A673 (cell line): ENCODE measurements at places on chromosomes 6 and 20. TPM values are rescaled to one million over a fixed set of nuclear protein-coding genes. Genes with fewer than 3 reads are reported as not detected.

GRCh38 chr6:2086326-2086965 is 159.0 kb downstream of the GMDS start:
- no peaks in the 10 kb centered on the region for H3K4me1 ChIP-seq
- H3K36me3 ChIP-seq, result no peaks in the 10 kb centered on the region
- no peaks in the 10 kb centered on the region for H3K27me3 ChIP-seq
- no peak overlapping the region for H3K27ac ChIP-seq
- no peak for DNase-seq
- no peak overlapping the region for H3K4me3 ChIP-seq

The KHDC1L gene
- total RNA-seq, result not detected in 2 replicates

- no peak for DNase-seq
- peaks cover 10% of the 10 kb centered on the region for H3K4me1 ChIP-seq
- no peaks in the 10 kb centered on the region for H3K27me3 ChIP-seq
- no peak overlapping the region for H3K27ac ChIP-seq
Measured at GRCh38 chr6:49001856-49002541, 461.1 kb downstream of the MMUT start.

The COL20A1 gene
- not detected in 2 replicates for total RNA-seq

The ZNF318 gene
- total RNA-seq, result 22.6 and 23.8 TPM in 2 replicates

The THEMIS gene
- not detected in 2 replicates for total RNA-seq

DNA sequence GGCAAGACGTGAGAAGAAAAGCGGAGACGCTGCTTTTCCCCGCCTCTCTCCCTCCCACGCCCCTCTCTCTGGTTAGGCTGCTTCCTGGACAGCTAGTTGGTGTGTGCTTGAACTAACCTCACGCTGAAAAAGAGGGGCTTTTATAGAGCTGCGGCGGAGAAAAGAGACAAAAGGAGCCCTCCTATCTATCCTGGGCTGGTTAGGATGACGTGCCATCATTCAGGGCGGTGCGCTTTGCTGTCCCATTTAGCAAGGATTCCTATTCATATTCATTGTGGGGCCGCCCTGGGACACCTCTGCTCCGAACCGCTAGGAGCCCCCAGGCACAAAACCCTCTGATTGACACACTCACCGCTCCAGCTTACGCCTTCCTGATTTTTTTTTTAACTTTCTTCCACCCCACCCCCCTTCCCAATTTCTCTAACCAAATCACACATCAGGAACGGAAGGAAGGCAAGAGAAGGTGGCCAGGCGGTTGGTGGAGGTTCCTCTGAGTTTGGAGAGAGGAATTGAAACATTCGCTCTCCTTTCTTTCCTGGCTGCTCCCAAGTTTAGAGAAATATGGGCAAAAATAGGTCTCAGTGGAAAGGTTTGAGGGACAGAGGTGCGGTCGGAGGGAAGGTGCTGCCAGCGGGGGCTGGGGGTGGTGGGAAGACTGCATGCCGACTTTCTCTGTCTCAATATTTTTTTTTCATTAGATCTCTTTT is at the start of gene OLIG3:
Gene OLIG3 (minus strand): TSS at position 114 of the 707 bp plus-strand sequence. CDS start 224 bp downstream, outside the sequence.
- H3K4me1 ChIP-seq, result no peaks in the 10 kb centered on the region
- H3K4me3 ChIP-seq, result no peak within 1 kb of the TSS
- H3K27ac ChIP-seq, result no peak within 1 kb of the TSS
- DNase-seq, result no peak

DNA sequence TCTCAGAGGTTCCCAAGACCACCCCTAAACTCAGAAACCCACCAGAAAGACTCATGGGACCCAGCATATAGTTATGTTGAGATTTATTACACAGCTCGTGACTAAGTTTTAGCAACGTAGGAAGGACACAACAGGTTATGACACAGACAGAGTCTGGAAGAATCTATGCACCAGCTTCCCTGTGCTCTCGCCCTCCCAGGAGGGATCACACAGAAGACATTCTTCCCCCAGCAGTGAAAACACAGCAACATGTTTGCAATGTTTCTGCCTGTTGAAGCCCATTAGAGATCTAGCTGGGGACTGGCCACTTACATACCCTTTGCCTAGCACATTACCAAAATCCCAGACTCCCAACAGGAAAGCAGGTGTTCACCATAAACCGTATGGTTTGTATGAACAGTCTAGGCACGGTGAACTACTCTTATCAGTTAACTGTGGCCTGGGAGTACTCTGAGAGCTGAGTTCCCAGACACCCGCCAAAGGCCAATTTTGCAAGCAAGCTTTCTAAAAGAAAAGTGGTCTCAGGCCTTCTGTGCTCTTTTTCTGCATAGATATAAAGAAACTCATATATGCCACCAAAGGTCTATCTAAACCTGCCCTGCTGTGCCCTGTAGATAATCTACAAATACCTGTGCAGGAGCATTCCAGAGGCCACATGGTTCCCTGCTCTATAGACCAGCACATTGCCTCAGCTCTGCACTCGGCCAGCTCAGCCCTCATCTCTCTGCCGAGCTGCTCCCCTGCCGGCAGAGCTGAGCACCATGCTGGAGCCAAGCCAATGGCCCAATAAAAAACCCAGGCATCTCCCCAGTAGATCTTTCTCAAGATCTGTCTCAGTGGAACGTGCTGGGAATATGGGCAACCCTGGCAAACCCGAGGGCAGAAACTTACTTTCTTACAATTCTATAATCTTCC is 69.6 kb upstream of the SMIM28 start:
- H3K36me3 ChIP-seq, result no peaks in the 10 kb centered on the region
- H3K27me3 ChIP-seq, result no peaks in the 10 kb centered on the region
- H3K27ac ChIP-seq, result no peak overlapping the region
- DNase-seq, result peak; percentile 71
- H3K4me3 ChIP-seq, result no peak overlapping the region

DNA sequence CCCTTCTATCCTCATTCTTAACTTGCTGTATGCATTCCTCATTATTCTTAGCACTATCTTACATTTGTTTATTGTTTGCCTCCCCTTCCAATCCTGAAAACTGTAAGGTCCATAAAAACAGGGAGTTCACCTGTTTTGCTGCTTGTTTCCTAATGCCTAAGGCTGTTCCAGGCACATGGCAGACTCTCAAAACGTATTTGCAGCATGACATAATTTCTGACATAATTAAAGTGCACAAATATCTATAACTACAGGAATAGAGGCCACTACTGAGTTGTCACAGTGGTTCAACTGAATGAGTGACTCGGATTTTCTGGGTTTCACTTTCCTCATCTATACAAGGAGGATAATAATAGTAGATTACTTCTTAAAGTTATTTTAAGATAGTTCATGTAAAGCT is 83.0 kb downstream of the HFE start:
- no peaks in the 10 kb centered on the region for H3K36me3 ChIP-seq
- H3K27ac ChIP-seq, result peak overlapping the region; percentile 93
- DNase-seq, result peak; percentile 27
- peak overlapping the region; percentile 56 for H3K4me3 ChIP-seq

DNA sequence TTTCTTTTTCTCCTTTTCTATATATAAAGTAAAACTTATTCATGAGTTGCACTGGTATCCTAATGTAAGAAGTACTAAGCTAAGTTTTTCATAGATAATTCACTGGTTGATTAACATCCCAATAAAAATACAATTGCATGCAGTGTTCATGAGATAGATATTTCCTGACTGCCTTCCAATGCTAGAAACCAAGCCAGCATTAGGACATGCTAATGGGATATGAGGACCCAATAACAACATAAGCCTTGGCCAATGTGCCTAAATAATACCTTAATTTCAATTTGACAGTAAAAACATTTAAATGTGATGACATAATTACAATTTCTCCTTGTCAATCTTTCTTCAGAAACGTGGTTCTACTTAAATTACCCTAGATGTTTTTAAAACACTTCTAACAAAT is 152.7 kb downstream of the RNGTT start:
- no peaks in the 10 kb centered on the region for H3K36me3 ChIP-seq
- no peaks in the 10 kb centered on the region for H3K4me1 ChIP-seq
- no peak for DNase-seq

DNA sequence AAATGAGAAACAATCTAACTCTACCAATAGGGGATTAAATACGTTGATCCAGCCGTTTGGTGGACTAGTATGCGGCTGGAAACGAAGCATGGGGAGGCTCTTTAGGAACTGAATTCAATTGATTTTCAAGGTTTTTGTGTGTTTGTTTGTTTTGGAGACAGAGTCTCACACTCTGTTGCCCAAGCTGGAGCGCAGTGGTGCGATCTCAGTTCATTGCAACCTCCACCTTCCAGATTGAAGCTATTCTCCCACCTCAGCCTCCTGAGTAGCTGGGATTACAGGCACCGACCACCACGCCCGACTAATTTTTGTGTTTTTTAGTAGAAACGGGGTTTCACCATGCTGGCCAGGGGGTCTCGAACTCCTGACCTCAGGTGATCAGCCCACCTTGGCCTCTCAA is 7.1 kb downstream of the CNPY3 start:
- H3K36me3 ChIP-seq, result peaks cover 35% of the 10 kb centered on the region
- no peak overlapping the region for H3K27ac ChIP-seq
- peaks cover 16% of the 10 kb centered on the region for H3K4me1 ChIP-seq
- H3K4me3 ChIP-seq, result no peak overlapping the region
- H3K27me3 ChIP-seq, result no peaks in the 10 kb centered on the region
- DNase-seq, result no peak

DNA sequence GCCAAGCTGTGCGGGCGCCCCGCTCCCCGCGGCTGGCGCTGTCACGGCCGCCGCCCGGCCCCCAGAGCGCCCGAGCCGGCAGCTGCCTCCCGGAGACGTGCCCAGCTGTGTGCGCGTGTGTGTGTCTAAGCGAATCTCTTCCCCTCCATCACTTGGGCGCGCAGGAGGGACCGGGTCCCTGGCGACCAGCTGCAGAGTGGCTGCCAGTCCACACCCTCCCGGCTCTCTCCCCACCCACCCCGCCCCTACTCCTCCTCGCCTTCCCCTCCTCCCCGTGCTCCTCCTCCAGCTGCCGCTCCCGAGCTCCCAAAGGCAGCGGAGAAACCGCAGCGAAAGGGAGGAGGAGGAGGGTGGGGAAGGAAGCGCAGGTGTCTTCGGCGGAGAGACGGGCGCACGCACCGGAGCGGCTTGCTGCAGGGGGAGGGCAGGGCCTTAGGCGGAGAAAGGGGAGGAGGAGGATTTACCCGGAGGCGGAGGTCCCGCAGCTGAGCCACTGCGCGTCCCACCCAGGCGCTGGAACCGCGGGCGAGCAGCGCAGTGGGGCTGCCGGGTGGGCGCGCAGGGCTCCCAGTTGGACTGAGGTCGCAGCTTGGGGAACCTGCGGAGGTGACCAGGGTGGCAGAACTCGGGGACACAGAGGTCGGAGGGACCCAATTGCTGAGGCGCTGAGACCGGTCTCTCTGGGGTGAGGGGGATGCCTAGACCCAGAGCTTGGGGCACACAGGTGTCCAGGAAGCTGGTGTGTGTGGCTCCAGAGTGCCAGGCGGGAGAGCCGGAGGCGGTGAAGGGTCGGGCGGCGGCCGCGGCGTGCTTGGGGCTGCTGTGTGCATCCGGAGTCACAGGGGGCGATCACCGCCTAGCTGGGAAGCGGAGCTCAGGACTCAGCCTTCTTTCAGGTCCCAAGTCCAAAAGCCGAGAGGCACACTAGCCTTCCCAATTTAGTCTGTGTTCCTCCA is at the start of gene HS3ST5:
Gene HS3ST5 (minus strand): TSS at position 198 of the 956 bp plus-strand sequence. CDS start 280,178 bp downstream, outside the sequence.
- no peaks in the 10 kb centered on the region for H3K36me3 ChIP-seq
- H3K27ac ChIP-seq, result no peak within 1 kb of the TSS
- H3K4me1 ChIP-seq, result peaks cover 10% of the 10 kb centered on the region

The AFDN gene
- total RNA-seq, result 107 and 114 TPM in 2 replicates

The ASIP gene
- 0.74 TPM in 1 of 2 replicates, not detected in the other for total RNA-seq

The MYL9 gene
- 0.11 TPM in 1 of 2 replicates, not detected in the other for total RNA-seq

The DEFB119 gene
- total RNA-seq, result not detected in 2 replicates

The PLA2G7 gene
- total RNA-seq, result not detected in 2 replicates

DNA sequence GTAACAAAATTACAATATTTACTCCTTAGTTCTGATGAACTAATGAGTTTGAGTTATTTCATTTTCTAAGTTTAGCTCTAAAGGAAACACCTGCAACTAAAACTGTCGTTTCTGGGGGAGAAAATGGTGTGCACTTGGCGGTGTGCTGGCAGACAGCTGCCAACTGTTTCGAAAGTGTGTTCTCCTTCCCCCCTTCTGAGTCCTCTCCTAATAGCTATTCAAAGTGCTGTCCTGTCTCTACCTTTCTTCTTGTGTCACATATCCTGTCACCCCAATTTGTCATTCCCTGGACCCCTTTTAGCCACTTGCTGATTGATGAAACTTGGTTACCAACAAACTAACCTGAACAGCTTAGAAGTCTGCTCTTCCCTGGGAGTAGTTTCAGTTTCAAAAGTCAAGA is 4.9 kb upstream of the UBE2J1 start:
- H3K36me3 ChIP-seq, result no peaks in the 10 kb centered on the region
- no peak overlapping the region for H3K4me3 ChIP-seq
- no peaks in the 10 kb centered on the region for H3K27me3 ChIP-seq
- no peak for DNase-seq
- H3K4me1 ChIP-seq, result peaks cover 13% of the 10 kb centered on the region
- H3K27ac ChIP-seq, result no peak overlapping the region

DNA sequence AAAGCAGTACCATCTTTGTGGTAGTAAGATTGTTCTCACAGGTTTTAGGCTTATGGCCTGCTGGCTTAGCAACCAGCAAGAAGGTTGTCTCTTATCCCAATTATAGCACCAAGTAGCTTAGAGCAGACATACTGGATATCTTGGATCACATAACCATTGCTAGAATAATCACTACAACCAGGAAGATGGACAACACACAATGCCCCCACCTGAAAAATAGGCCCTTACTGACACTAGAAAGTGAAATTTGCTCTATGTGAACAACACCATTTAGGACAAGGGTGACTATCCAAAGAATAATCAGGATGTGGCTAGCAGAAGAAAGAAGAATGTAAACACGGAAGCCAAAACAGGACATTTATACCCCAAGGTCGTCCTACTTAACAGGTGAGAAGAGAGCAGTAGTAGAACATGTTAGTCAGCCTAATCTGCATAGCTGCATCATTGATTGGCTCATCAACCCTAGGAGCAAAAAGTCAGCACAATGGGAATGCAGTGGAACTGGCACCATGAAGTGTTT is 172.7 kb upstream of the MARCKS start:
- no peaks in the 10 kb centered on the region for H3K27me3 ChIP-seq
- H3K4me1 ChIP-seq, result no peaks in the 10 kb centered on the region
- no peaks in the 10 kb centered on the region for H3K36me3 ChIP-seq
- no peak for DNase-seq

GRCh38 chr6:98832284-98833056 is 1.9 kb upstream of the POU3F2 start:
- DNase-seq, result peak; percentile 43
- peaks cover 3% of the 10 kb centered on the region for H3K4me1 ChIP-seq
- no peaks in the 10 kb centered on the region for H3K36me3 ChIP-seq
- H3K27ac ChIP-seq, result no peak overlapping the region

The MOG gene
- not detected in 2 replicates for total RNA-seq

- no peak overlapping the region for H3K4me3 ChIP-seq
- no peaks in the 10 kb centered on the region for H3K36me3 ChIP-seq
- peaks cover 14% of the 10 kb centered on the region for H3K4me1 ChIP-seq
- H3K27me3 ChIP-seq, result no peaks in the 10 kb centered on the region
- H3K27ac ChIP-seq, result no peak overlapping the region
- no peak for DNase-seq
Measured at GRCh38 chr6:131469130-131469529, 103.9 kb upstream of the ARG1 start.

- H3K4me3 ChIP-seq, result peak overlapping the region; percentile 36
- H3K4me1 ChIP-seq, result peaks cover 53% of the 10 kb centered on the region
- peak overlapping the region; percentile 36 for H3K27ac ChIP-seq
- DNase-seq, result peak; percentile 50
Measured at GRCh38 chr6:138526822-138527235, 27.5 kb upstream of the NHSL1 start.

GRCh38 chr6:118725944-118726343 is 74.6 kb upstream of the CEP85L start:
- H3K27me3 ChIP-seq, result no peaks in the 10 kb centered on the region
- DNase-seq, result no peak
- H3K27ac ChIP-seq, result no peak overlapping the region
- no peaks in the 10 kb centered on the region for H3K4me1 ChIP-seq

- peak overlapping the region; percentile 20 for H3K27ac ChIP-seq
- no peaks in the 10 kb centered on the region for H3K36me3 ChIP-seq
- H3K4me1 ChIP-seq, result peaks cover 81% of the 10 kb centered on the region
- DNase-seq, result peak; percentile 98
- H3K27me3 ChIP-seq, result peaks cover 20% of the 10 kb centered on the region
Measured at GRCh38 chr6:15439410-15440025, 193.6 kb downstream of the JARID2 start.
